ENCODE measurements at places on chromosomes 16 and 17.

GRCh38 chr17:79085921-79086551 lies 11.4 kb downstream of the ENGASE start:
- DNase-seq: no peak

GRCh38 chr17:4124999-4125398 lies 17.8 kb downstream of the ZZEF1 start:
- DNase-seq: no peak

DNA sequence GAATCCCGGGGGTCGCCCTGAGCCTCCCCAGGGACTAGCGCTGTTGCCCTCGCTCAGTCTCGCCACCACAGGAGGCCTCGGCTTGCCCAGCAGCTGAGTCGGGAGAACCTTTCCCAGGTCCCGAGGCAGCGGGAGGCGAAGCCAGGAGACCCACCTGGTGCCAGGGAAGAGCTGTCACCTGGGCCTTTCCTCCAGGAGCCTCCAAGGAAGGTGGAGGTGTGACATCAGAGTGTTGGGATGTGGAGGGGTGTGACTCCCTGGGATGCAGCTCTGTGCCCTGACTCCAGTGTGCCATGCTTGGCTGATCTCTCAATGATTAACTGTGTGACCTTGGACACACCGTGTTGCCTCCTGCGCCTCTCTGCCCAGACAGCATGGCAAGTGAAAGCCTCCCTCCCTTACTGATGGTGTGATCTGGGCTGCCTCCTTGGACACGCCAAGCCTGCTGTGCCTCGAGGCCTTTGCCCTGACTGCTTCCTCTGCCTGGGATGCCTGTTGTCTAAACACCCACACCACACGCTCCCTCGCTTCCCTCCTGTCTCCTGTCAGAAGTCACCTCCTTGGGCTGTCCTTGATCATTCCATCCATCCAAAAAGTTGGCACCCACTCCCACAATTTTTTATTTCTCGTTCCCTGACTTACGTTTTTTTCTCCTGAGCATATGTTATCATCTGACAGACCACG lies 88.0 kb downstream of the CMIP start:
- DNase-seq: no peak

- DNase-seq: no peak
Observed at GRCh38 chr16:23868136-23868535, 32.4 kb downstream of the PRKCB start.

DNA sequence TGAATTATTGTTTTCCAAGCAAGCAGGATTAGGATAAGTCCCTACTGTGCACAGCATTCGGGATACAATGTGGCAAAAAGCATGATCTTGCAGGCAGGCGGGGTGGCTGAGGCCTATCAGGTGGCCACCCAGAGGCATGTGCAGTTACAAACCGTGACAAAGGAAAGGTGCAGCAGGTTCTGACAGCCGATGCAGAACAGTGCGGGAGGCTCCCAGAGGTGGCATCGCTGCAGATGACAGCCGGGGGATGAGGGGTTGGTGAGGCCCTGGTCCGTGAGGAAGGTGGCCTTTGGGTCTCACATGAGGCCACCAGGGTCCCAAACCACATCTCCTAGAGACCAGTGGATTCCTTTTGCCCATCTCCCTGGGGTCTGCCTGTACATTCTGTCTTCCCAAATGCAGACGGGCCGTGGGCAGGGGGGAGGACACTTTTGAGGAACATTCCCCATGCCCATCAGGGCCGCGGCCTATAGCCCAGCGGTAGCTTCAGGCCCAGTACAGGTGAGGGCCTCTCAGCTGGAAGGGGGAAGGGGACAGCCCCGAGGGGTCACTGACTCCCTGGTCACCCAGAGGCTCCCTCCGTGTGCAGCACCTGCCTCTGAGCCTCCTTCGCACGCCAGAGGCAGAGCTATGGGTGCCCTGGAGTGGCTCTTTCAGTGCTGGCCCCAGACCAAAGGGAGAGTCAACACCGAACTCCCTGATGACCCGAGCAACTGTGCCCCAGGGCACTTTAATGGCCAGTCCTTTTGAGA lies 85.1 kb downstream of the SOCS1 start:
- DNase-seq: no peak

DNA sequence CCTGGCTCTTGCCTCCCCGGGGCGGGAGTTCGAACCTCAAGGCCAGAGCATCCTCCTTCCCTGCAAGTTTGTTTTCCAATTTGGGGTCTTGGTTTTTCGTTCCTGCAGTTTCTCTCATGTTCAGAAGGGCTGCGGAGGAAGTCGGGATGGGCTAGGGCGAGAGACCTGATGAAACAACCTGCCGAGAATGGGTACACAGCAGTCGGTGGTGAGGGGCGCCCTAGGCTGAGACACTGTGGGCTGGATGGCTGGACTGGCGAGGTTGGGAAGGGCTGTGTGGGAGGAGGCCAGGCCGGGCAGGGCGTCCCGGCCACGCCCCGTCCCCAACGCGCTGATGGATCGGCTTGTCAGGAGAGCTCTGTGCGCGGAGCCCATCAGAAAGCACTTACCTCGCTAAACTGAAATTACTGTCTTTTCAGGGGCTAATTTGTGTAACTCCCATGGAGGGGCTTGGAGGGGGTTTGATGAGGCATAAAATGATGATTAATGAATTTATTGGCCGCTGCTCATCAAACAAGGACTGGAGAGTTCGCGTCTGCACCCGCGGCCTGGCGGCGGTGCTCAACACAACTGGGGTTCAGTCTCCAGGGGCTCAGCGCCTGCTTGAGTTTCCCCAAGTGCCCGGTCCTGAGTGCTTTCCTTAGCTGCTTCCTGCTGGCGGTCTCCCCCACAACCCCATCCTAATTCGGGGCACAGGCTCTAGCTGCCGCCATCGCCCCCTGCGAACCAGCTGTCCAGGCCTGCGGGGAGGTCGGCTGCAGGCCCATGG lies 9.0 kb downstream of the IRX5 start:
- DNase-seq: no peak

DNA sequence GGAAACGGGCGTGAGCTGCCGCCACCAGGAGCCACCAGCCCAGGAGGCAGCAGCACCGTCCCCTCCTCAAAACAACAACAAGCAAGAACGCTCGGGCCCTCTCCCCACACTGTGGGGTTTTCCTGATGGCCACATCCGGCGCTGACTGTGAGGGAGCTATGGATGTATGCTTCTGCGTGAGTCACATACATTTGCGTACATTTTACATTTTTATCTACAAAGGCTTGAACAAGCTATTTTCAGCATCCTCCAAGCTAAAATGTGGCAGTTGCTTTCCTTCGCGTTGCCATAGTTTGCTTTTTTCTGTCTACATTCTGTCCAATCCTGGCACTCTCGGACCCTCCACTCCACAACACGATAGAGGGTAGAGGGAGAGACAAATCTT lies 2.0 kb upstream of the ABR start:
- no peak for DNase-seq

DNA sequence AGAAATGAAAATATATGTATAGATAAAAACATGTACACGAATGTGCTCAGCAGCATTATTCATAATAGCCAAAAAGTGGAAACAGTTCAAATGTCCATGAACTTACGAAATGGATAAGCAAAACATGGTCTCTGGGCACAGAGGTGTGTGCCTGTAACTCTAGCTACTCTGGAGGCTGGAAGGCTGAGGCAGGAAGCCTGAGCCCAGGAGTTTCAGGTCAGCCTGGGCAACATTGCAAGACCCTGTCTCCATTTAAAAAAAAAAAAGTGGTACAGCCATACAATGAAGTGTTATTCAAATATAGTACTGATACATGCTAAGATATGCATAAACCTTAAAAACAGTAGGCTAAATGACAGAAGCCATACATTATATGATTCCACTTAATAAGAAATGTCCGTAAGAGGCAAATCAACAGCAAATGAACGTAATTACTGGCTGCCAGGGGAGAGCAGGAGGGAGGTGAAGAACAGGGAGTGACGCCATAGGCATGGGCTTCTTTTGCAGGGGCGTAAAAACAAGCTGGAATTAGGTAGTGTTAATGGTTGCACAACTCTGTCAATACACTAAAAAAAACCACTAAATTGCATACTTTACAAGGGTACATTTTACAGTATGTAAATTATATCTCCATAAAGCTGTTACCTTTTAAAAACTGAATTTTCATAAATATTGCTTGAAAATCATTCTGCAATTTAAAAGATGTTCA lies 87.2 kb upstream of the PLEKHM1 start:
- DNase-seq: no peak

- no peak for DNase-seq
Observed at GRCh38 chr17:79082311-79083190, 7.9 kb downstream of the ENGASE start.

DNA sequence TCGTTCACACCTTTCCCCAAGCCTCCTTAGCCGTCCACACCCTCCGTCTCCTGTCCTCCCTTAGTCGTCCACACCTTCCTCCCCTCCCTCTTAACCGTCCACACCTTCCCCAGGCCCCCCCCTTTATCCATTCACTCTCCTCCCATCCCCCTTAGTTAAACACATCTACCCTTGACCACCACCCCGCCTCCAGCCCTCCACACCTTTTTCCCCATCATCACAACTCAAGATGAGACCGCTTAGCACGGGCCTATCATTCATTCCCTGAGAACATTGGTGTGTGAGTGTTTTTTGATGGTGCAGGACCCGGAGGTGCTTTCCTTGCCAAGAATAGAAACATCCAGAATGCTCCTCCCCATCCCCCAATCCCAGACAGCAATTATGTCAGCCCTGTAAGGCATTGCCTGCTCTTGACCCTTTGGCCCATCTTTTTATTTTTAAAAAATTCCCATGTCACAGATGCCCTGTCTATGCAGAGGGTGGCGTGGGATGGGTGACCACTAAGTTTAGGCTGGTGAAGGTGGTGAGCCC lies 1.4 kb downstream of the TENT4B start:
- DNase-seq: no peak

GRCh38 chr17:57092779-57093178 lies 7.7 kb downstream of the AKAP1 start:
- no peak for DNase-seq

- DNase-seq: no peak
Observed at GRCh38 chr16:2008009-2008526, 1.6 kb downstream of the ZNF598 start.

GRCh38 chr16:12531937-12532336 lies 271.8 kb downstream of the CPPED1 start:
- DNase-seq: no peak

- no peak for DNase-seq
Observed at GRCh38 chr16:77869997-77870813, 81.8 kb downstream of the VAT1L start.

DNA sequence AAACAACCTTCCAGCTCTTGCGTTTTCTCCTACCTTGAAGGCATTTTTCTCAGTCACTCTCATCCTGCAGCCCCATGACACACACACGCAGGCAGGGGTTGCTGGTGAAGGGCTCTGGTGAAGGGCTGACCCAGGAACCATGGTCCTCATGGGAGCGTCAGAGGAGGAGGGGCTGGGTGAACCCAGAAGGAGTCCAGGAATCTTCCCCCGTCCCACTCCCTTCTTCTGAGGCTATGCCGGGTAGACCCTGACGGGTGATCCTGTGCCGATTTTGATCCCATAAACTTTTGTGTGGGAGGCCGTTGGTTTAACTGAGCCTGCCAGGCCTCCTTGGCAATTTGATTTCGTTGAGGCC lies 278.4 kb upstream of the FOXF1 start:
- no peak for DNase-seq

DNA sequence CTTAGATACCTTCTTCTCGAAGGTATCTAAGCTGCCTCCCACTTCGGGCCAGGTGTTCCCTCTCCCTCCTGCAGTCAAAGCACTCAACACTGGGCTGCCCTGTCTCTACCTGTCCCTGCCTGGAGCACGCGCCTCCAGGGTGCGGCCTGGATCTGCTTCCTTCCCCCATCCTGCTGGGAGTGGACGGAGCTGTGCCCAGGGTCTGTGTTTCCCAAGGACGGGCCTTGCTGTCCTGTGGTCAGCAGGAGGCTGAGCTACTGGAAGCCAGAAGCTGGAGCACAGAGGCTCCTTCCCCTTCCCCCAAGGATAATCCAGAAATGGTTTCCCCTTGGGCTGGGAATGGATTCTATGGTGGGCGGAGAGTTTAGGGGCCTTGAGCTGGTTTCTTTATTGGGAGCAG lies 16.7 kb downstream of the LLGL2 start:
- no peak for DNase-seq

DNA sequence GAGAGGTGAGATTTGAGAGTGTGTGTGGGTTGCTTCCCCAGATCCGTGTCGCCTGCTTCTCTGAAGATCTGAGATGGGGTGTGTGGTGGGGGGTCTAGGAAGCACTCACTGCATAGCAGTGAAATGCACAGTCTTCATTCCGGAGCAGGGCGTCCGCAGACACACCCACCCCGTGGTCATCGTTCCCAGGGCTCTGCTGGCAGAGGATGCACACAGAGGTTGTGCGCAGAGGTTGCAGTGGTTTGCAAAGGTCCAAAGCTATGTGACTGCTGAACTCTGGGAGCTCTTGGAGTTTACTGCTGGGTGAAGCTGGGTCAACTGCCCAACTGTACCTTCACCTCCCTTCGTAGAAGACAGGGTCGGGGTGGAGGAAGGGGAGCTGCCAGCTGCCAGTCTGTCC lies 135.3 kb downstream of the SNX29 start:
- no peak for DNase-seq

DNA sequence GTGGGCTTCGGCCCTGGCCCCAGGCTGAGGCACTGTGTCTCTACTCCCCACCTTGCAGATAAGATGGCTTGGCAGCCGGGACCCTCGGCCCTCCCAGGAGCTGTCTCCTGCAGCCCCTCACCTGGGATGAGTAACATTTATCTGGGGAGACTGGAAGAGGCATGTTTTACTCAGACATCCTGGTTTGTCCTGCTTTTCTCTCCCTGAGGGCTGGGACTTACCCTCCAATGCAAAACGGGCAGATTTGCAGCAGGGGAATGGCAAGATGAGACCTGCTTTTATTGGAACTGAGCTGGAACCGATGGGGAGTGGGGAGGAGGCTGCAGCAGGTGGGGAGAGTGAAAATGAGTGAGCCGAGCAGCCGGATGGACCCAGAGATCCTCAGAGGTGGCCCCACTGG lies 27.3 kb upstream of the UBE2G1 start:
- no peak for DNase-seq

DNA sequence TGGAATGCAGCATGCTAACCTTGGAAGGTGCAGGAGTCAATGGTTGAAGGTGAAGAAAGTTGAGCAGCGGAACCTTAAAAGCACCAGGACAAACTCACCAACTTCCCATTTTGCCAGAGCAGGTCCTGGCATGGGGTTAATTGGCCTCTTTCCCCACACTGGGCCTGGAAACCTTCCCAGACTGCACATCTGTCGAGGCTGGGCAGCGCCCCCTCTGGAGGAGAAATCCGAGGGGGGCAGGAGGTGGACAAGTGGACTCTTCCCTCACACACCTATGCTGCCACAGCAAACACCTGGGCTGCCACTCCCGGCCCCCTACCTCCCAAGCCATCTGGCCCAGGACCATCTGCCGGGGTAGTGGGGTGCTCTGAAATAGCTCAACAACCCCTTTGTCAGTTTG lies 232.4 kb downstream of the CBLN1 start:
- no peak for DNase-seq

GRCh38 chr16:46811682-46812081 lies 19.3 kb downstream of the C16orf87 start:
- DNase-seq: no peak

GRCh38 chr17:50101346-50102163 lies 6.4 kb downstream of the PDK2 start:
- no peak for DNase-seq

Data from dorsolateral prefrontal cortex (tissue), 122 donors.